ENCODE measurements at places on chromosomes 7 and 10.

- peaks cover 33% of the 10 kb centered on the region for H3K4me1 ChIP-seq
- no peak overlapping the region for H3K4me3 ChIP-seq
- no peaks in the 10 kb centered on the region for H3K36me3 ChIP-seq
- H3K27ac ChIP-seq = no peak overlapping the region
- no peaks in the 10 kb centered on the region for H3K27me3 ChIP-seq
- no peak for DNase-seq
These were observed 435.0 kb downstream of the AUTS2 start for GRCh38 chr7:70033226-70033625.

GRCh38 chr7:43856996-43857395 lies 12.3 kb downstream of the MRPS24 start:
- no peaks in the 10 kb centered on the region for H3K27me3 ChIP-seq
- H3K27ac ChIP-seq = no peak overlapping the region
- H3K36me3 ChIP-seq = no peaks in the 10 kb centered on the region
- DNase-seq = no peak
- no peaks in the 10 kb centered on the region for H3K4me1 ChIP-seq

DNA sequence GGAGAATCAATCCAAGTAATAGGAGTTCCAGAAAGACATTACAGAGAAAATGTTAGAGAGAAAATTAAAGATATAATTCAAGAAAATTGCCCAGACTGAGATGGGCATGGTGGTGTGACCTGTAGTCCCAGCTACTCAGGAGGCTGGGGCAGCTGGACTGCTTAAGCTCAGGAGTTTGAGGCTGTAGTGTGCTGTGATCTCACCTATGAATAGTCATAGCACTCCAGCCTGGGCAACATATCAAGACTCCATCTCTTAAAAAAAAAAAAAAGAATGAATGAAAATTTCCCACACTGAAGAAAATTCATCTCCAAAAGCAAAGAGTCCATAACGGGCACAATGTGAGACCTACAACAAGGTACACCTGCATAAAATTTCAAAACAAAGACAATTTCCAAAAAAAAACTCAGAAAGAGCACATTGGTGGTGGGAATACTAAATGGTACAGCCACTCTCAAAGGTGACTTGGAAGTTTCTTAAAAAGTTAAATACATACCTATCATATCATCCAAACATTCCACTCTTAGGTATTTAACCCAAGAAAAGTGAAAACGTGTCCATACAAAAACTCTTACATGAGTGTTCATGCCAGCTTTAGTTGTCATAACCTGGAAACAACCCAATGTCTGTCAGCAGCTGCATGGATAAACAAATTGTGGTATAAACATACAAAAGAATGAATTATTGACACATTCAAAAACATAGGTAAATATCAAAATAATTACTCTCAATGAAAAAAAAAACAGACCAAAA lies 6.9 kb upstream of the RGS10 start:
- H3K4me1 ChIP-seq = no peaks in the 10 kb centered on the region
- no peak overlapping the region for H3K4me3 ChIP-seq
- DNase-seq = no peak
- H3K27ac ChIP-seq = no peak overlapping the region

- no peak for DNase-seq
- H3K27me3 ChIP-seq = no peaks in the 10 kb centered on the region
- no peak overlapping the region for H3K27ac ChIP-seq
These were observed 64.2 kb downstream of the PHYHIPL start for GRCh38 chr10:59240582-59241183.
